ENCODE measurements at places on chromosomes 3 and 15.

- DNase-seq, result no peak
These were observed 14.3 kb upstream of the BCL6 start for GRCh38 chr3:187759601-187760000.

GRCh38 chr3:46613313-46614005 lies 1.1 kb downstream of the FAM240A start:
- no peak for DNase-seq

- DNase-seq, result peak; percentile 91
These were observed at the start of gene MAN2A2 for GRCh38 chr15:90902840-90903732. Gene MAN2A2 (plus strand): TSS chr15:90903302. CDS start chr15:90904208, 906 bp downstream.

DNA sequence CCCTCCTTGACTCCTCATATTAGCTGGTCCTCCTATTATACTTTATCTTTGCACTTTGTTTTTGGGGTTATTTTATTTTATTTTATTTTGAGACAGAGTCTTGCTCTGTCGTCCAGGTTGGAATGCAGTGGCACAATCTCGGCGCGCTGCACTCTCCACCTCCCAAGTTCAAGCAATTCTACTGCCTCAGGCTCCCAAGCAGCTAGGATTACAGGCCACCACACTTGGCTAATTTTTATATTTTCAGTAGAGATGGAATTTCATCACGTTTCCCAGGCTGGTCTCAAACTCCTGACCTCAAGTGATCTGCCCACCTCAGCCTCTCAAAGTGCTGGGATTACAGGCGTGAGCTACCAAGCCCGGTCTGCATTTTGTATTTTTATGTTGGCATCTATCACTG lies 126.7 kb downstream of the FOXB1 start:
- DNase-seq, result no peak

DNA sequence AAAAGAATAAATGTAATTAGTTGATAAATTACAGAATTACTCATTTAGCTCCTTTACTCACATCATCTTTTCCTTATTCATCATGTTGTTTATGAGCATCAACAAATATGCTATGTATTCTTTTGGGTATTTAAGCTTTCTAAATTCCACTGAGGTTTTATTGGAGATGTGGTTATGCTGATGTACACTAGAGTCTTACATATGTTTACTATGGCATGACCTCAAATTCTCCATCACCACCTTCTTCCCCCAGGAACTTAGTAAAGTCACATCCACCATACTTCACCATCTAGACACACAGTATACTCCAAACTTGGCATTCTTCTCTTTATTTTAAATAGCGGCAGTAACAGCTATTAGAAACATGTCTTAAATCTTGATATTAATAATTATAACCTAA lies 74.1 kb upstream of the MELTF start:
- no peak for DNase-seq

DNA sequence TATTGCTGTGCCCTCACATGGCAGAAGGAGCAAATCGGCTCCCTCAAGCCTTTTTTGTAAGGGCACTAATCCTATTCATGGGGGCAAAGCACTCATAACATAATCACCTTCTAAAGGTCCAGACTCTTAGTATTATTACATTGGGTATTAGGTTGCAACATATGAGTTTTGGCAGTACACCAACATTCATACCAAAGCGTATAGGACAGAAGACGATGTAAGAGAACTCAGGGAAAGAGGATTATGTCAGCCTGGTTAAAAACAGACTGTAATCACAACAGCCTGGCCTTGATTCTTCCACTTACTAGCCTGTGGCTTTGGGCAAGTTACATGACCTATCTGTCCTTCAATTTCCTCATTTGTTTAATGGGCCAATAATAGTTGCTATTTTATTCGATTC lies 828.5 kb upstream of the NECTIN3 start:
- DNase-seq, result no peak

DNA sequence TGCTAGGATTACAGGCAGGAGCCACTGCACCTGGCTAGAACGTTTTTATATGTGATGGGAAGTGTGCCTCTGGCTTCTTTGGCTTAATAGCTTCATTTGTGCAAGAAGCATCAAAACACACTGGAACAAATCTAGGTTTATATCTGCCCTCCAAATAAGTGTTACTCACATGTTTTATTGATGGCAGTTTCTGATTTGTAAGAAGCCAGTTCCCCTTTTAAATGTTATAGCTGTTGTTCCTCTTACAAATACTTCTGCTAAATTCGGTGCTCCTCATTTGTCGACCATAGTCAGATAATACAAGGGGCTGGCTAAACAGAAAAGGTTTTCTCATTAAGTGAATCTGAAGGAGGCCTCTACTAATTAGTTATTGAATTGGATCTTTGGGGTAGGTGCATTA lies 307.1 kb upstream of the SEMA6D start:
- no peak for DNase-seq

GRCh38 chr3:190444576-190445145 lies 5.0 kb downstream of the TMEM207 start:
- DNase-seq, result no peak

DNA sequence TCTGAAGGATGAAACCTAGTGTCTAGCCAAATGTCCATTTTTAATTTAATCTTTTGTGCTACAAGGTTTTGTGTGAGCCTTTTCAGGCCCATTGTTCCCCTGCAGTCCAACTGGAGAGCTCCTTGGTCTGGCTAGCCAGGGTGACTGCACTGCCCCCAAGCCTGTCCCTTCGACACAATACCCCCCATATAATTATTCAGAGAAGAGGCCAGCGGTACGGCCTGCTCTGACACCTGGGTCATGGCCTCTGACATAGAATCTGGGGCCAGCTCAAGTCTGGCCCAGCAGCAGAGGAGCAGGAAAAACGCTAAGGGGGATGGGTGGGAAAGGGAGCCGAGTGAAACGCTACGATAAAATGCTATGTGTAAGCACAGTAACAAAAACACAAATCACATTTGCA lies 64.2 kb upstream of the PYGO1 start:
- no peak for DNase-seq

DNA sequence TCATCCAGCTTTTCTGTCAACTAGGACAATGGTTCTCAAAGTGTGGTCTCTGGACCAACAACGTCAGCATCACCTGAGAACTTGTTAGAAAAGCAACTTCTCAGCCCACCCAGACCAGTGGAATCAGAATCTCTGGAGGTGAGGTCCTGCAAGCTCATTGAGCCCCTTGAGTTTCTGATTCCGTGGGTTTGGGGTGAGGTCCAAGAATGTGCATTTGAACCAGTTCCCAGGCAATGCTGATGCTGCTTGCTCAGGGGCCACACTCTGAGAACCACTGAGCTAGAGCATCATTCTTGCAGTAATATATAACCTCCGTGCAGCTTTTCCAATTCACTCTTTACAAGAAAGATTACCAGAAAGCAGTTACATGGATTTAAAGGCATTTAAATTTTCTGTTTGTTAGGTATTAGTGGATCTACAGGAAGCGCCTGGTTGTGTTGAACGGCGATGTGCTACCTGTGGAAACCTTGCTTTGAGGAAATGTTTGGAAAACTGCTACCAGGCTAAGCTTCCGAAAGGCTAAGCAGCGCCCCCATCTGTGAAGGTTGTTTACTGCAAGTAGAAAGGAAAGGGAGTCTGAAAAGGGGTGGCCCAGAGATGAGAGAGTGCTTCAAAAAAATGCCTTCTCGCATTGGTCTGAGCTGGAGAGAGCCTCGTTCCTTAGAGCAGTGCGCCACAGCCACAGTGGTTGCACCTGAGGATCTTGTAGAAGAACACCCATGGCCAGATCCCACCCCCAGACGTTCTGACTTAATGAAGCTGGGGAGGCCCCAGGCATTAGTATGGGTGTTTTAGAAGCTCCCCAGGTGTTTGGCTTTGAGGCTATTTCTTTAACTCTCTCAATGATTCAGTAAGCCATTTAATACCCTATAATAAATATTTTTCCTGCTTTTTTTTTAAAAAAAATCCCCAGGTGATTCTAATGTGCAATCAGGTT lies 50.0 kb downstream of the RLBP1 start:
- no peak for DNase-seq

GRCh38 chr3:67522081-67522480 lies 132.3 kb downstream of the SUCLG2 start:
- DNase-seq, result no peak

DNA sequence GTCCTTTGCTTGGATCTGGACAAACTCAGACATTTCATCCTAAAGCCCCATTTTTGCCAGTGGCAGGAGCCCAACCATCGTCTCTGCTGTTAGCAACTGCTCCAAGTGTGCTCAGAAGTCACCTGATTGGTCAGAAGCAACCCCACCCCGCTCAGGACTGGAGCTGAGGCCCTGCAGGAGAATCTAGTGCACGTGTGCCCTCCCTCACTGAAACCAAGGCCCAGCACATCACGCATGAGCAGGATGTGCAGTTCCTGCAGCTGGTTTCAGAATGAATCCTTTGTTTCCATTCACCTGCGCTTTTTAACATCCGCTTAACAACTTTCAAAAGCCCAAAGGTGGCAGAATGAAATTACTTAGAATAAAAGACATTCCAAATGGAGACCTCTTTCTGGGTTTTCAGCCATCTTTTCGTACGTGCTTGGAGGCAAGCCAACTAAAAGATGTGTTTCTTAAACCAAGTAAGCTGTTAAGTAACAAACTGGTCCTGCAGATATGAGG lies 81.2 kb downstream of the SRGAP3 start:
- no peak for DNase-seq

GRCh38 chr3:191721390-191721861 lies 260.5 kb downstream of the PYDC2 start:
- no peak for DNase-seq

- DNase-seq, result no peak
These were observed 21.6 kb upstream of the SLC28A2 start for GRCh38 chr15:45230245-45230965.

DNA sequence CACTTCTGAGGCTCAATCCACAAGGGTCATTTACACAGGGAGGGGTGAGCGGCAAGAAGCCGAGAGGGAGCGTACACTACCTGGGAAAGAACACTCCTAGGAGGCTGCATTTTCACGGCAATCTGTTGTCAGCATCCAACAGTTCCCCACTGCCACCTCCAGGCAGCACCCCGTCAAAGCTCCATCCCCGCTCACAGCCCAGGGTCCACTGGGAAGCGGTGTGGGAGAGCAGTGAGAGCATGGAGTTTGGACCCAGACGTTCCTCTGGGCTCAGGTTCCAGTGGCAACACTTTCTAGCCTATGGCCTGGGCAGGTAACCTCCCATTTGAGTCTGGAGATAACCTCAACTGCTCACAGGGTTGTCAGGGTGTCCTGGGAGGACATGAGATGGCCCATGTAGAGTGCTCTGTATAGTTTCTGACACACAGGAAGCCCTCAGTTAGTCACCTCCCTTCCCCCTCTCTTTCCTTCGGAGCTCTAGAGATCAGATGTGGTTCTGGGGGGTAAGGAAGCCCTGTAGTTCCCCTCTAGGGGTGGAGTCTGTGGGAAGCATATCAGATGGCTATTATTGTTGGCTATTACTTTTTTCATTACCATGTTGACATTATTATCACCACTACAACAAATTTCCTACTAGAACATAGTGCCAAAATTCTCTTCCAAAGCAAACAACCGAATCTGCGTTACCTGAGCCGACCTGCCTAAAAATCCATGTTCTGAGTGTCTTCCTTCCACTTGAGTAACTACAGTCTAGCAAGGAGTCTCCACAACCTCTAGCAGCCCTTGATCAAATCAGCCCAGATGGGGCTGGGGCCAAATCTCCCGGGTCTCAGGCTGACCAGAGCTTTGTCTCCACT lies 29.1 kb downstream of the RUVBL1 start:
- no peak for DNase-seq

GRCh38 chr3:69012100-69012799 lies 1.2 kb downstream of the EOGT start:
- peak; percentile 74 for DNase-seq

- no peak for DNase-seq
These were observed 110.9 kb downstream of the ROBO2 start for GRCh38 chr3:77150759-77151158.

DNA sequence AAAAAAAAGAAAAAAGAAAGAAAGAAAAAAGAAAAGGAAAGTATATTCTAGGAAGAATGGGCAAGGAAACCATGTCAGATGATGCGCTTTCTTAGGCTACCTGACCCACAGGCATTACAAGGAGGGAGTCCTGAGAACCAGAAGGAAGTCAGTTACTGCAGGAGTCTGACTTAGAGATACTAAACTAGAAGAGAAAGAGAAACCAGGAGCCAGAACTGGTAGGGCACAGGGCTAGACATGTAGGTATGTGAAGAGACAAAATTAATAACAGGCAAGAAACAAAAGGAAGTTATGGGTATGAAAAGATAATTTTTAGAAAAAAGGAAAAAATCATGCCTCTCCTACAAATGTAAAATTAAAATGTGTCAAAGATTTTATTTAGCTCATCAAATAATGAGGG lies 63.3 kb upstream of the LRRN1 start:
- no peak for DNase-seq

- DNase-seq, result no peak
These were observed 8.5 kb downstream of the TRAT1 start for GRCh38 chr3:108830991-108831614.

DNA sequence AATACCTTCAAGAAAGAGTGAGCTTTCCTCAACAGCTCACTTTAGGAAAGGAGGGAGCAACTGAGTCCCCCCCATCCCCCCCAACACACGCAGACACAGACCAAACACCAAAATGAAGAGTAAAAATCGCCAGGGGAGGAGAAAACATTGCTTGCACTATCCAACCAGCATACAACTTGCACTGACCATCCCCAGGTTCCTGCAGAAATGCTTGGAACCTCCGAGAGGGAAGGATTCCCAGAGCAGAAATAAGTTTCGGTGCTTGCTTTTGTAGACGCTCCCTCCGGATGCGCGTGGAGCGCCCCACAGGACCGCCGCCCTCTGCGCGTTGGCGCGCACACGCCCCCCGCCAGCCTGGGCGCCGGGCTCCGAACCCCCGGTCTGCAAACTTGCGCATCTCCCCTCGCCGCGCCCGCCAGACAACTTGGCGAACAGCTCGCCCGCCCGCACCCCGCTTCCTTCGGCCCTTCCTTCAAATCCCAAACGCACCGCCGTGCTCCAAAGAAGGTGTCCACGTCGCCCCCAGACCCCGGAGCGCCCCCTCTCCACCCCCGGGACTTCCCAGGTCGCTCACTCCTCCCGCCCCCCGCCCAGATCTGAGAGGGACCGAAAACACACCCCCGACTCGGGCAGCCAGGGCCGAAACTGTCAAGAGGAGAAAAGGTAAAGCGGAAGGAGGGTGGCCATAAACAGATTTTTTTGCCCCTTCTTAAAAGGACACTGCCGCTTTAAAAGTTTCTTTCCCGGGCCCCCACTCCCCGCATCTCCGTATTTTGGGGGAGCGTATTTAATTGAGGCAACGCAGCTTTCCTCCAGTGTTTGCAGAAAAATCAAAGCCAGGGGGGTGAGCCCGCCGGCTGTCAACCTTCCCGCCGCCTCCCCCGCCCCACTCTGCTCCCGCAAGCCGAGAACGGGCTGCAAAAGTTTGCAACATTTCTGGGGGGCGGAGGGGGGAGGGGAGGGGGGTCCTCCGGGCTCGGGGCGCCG lies 859 bp downstream of the RORA start:
- DNase-seq, result no peak

DNA sequence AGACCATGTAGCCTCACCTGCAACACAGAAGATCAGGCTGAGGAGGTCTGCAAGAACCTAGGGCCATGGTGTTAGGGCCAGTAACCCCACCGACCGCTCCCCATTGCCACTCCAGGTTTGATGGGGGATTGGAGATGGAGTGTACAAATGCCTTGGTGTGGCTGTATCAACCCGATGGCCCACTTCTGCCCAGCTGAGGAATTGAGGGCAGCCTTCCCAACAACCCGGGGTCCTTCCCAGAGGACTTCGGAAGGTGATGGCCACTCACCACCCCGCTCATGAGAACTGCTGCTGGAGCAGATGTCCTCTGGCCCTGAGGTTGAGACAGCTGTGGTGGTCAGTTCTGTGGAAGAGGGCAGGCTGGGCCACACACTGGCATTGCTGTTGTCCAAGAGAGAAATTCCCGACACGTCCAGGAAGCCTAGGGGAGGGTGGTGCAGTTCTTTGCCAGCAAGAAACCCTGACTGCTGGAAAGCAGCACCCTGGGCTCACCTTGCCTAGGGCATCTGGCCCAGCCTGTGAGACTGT lies 8.9 kb downstream of the GORASP1 start:
- DNase-seq, result no peak
